ENCODE measurements at places on chromosomes 2 and 18.

DNA sequence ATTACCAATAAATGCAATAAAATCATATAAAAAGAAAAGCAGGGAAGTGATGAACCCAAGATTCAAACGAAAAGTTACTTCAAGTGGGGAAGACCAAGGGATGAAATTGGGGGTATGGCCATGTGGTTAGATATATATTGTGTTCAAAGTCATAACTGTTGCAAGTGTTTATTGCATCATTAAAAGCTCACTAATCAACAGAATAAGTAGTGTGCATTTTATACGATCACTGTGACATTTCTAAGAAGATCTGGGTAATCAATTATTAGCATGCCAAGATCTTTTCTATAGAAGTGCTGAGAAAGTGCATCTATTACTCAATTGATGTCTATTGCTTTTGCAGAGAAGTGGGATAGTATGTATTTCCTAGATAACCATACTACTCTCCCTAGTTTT lies 52.9 kb downstream of the VSNL1 start:
- no peak for DNase-seq

DNA sequence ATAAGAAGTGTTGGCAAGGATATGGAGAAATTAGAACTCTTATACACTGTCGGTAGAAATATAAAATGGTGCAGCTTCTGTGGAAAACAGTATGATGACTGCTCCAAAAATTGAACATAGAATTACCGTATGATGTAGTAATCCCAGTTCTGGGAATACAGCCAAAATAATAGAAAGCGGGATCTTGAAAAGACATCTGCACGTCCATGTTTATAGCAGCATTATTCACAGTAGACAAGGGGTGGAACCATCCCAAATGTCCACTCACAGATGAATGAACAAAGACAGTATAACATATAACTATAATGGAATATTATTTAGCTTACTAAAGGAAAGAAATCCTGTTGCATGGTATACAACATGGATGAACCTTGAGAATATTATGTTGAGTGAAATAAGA lies 257.7 kb downstream of the TDRD15 start:
- DNase-seq = no peak

DNA sequence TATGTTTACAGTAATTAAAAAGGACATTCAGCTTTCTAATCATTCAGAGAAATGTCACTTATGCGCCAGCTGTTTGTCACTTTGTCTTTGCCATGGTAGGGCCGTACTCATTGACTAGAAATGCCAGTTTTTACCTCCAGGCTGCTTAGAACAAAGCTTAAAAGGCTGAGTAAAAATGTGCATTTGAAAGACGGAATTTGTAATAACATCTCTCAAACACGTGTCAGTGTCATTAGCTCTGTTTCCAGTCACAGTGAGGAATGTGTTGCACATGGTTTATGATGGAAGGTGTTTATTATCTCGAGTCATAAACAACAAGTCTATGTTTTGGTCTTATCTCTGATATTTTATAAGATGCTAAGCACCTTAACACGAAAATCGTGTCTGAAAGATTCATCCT lies 118.2 kb downstream of the SNTG2 start:
- no peak for DNase-seq

GRCh38 chr2:86293612-86294011 lies 43.8 kb downstream of the REEP1 start:
- no peak for DNase-seq

Measured in GM20000 (cell line).